HFFc6 (cell line): ENCODE measurements at places on chromosomes 7 and 10. TPM values are rescaled to one million over a fixed set of nuclear protein-coding genes. Genes with fewer than 3 reads are reported as not detected.

H2BK1 gene
- total RNA-seq = not detected in 3 replicates

DNA sequence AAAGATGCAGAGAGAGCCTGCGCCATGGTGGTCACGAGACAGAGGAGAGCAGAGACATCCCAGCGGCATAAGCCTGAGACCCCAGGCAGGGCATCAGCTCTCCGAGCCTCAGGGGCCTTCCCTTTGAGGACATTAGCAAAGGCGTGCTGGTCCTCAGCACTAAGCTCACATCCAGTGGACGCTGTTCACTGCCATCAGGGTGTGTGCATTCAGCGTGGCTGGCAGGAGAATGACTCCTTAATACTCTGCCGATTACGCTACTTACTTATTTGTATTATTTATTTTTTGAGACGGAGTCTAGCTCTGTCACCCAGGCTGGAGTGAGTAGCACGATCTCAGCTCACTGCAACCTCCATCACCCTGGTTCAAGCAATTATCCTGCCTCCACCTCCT lies 290.2 kb downstream of the KLF6 start:
- peaks cover 7% of the 10 kb centered on the region for H3K4me1 ChIP-seq
- DNase-seq = no peak
- H3K36me3 ChIP-seq = no peaks in the 10 kb centered on the region

DNA sequence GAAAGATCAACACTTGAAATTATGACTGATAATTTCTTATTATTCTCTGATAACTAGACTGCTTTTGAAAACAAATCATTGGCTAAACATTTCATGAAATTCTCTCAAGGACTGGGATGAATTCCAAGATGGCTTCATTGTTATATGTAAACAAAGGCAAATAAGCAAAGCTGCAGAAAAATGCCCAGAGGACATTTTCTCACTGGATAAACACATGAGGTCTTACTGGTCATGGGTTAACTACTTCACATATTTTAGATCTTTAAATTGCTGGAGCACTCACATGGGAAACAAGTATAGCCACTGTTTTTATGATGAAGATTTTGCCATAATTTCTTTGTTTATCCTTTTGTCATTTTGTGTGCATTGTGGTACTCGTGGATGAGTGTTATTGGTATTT lies 239.1 kb downstream of the PHF14 start:
- peaks cover 5% of the 10 kb centered on the region; the same call in 1 of the 2 replicates for H3K27me3 ChIP-seq
- DNase-seq = peak; percentile 52
- H3K27ac ChIP-seq = no peak overlapping the region
- H3K36me3 ChIP-seq = no peaks in the 10 kb centered on the region

- peaks cover 10% of the 10 kb centered on the region for H3K4me1 ChIP-seq
- no peaks in the 10 kb centered on the region for H3K36me3 ChIP-seq
- DNase-seq = peak; percentile 74
- no peak overlapping the region for H3K4me3 ChIP-seq
These were observed 301.7 kb downstream of the CSTF2T start for GRCh38 chr10:51397695-51398094.

- peaks cover 13% of the 10 kb centered on the region for H3K36me3 ChIP-seq
- no peak overlapping the region for H3K27ac ChIP-seq
- H3K4me3 ChIP-seq = no peak overlapping the region
- H3K27me3 ChIP-seq = peaks cover 5% of the 10 kb centered on the region
- DNase-seq = no peak
These were observed 148.0 kb upstream of the INSYN2A start for GRCh38 chr10:127344346-127344745.

DNA sequence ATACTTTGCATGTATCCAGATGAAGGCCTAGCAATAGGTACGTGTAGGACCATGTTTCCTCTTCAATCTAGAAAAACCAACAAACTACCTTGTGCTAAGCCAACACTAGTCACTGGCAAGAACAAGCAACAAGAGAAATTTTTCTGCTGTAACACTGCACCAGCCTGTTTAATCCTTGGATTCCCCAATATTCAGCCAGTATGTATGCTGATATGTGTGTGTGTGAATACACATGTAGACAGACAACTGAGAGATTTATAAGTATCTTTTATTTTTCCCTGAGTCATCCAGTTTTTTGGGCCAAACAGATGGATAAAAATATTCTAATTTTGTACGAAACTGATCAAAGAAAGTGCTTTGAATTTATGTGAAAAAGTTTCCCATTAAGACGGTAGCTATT lies 26.2 kb downstream of the GLI3 start:
- H3K36me3 ChIP-seq = peaks cover 24% of the 10 kb centered on the region
- H3K4me3 ChIP-seq = no peak overlapping the region
- no peak for DNase-seq
- peaks cover 17% of the 10 kb centered on the region; the same call in 1 of the 2 replicates for H3K4me1 ChIP-seq
- no peak overlapping the region; the same call in 1 of the 2 replicates for H3K27ac ChIP-seq
